ENCODE measurements at places on chromosomes 2 and 18.

GRCh38 chr2:196331143-196331542, 159.8 kb upstream of the STK17B start:
- no peaks in the 10 kb centered on the region for H3K4me1 ChIP-seq
- peaks cover 14% of the 10 kb centered on the region for H3K27me3 ChIP-seq
- H3K4me3 ChIP-seq: no peak overlapping the region
- DNase-seq: no peak
- no peak overlapping the region for H3K27ac ChIP-seq
- H3K36me3 ChIP-seq: no peaks in the 10 kb centered on the region

GRCh38 chr2:45452866-45453265, 158.2 kb downstream of the SRBD1 start:
- no peaks in the 10 kb centered on the region for H3K4me1 ChIP-seq
- no peak for DNase-seq
- no peak overlapping the region for H3K4me3 ChIP-seq
- no peaks in the 10 kb centered on the region for H3K27me3 ChIP-seq
- H3K36me3 ChIP-seq: peaks cover 4% of the 10 kb centered on the region

DNA sequence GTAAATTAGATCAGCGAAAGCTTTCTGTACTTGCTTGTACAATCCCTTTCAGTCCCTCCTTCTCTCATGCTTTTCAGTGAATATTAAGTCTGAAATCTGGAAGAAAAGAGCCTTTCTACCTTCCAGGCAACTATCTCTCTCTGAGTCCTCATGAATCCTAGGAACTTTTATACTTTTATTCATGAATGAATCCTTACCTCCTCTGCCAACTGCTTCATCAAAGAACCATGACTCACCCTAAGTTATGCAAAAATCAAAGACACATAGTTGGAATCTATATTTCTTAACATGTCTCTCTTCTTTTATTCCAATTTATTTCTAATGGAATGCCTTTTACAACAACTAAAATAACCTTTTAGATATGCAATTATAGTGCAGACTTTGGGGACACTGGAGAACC, 394.2 kb downstream of the CLIP4 start:
- peaks cover 24% of the 10 kb centered on the region for H3K27me3 ChIP-seq
- no peak for DNase-seq
- no peaks in the 10 kb centered on the region for H3K4me1 ChIP-seq
- H3K4me3 ChIP-seq: no peak overlapping the region
- peaks cover 2% of the 10 kb centered on the region for H3K36me3 ChIP-seq

DNA sequence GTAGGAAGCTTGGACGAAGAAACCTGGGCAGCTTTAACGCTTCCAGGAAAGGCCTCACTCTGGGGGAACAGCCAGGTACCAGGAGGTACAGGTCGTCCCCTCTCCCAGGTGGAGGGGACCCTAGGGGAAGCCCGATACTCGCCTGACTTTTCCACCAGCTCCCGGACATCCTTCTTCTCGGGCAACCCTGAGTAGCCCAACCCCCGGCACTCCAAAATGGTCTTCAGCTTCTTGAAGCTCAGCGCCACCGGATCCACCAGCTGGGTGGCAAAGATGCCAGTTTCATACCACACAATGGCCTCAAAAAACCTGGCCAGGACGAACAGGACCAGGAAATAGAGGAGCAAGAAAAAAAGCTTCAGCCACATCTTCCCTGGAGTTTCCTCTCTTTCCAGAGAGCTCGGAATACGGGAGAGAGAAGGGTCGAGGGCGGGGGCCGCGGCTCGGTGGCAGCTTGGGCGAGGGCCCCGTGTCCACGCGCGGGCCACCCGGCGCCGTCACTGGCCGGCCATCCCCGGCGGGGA, 1.1 kb downstream of the RNF103 start:
- H3K4me1 ChIP-seq: peaks cover 20% of the 10 kb centered on the region
- H3K27me3 ChIP-seq: no peaks in the 10 kb centered on the region
- peak; percentile 2 for DNase-seq
- peak overlapping the region; percentile 94 for H3K27ac ChIP-seq
- peaks cover 36% of the 10 kb centered on the region for H3K36me3 ChIP-seq

GRCh38 chr2:69961496-69961895, at the start of gene ASPRV1:
ASPRV1 (minus strand) TSS chr2:69961631; CDS start chr2:69961436, 195 bp downstream.
- H3K4me1 ChIP-seq: peaks cover 10% of the 10 kb centered on the region
- DNase-seq: no peak
- H3K27me3 ChIP-seq: peaks cover 9% of the 10 kb centered on the region
- H3K27ac ChIP-seq: no peak within 1 kb of the TSS

GRCh38 chr2:157839162-157839801, 36.8 kb downstream of the ACVR1 start:
- H3K27me3 ChIP-seq: no peaks in the 10 kb centered on the region
- H3K4me3 ChIP-seq: no peak overlapping the region
- no peak for DNase-seq
- peaks cover 5% of the 10 kb centered on the region for H3K4me1 ChIP-seq
- H3K36me3 ChIP-seq: no peaks in the 10 kb centered on the region

DNA sequence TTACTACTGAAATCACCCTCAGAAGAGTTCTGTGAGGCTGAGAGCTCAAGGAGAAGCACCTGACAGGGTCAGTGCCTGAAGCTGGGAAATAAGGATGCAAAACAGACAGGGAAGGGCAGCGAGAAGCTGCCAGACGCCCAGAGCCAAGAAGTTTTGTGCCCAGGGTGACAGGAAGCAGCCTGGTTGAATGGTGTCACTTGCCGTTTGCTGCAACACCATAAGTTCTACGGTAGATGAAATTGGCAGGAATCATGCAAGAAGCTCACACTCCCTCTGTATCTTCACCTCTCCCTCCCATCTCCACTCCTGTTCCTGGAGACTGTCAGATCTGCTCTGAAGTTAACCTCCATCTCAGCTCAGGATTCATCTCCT, 117.0 kb upstream of the SLC14A2 start:
- no peak overlapping the region for H3K4me3 ChIP-seq
- H3K36me3 ChIP-seq: peaks cover 2% of the 10 kb centered on the region
- no peaks in the 10 kb centered on the region for H3K4me1 ChIP-seq
- H3K27me3 ChIP-seq: peaks cover 19% of the 10 kb centered on the region
- H3K27ac ChIP-seq: no peak overlapping the region

GRCh38 chr18:12014521-12015415, 33.5 kb downstream of the IMPA2 start:
- no peak overlapping the region for H3K4me3 ChIP-seq
- H3K36me3 ChIP-seq: peaks cover 3% of the 10 kb centered on the region
- DNase-seq: no peak
- H3K27me3 ChIP-seq: no peaks in the 10 kb centered on the region
- no peak overlapping the region for H3K27ac ChIP-seq
- no peaks in the 10 kb centered on the region for H3K4me1 ChIP-seq

GRCh38 chr2:126860385-126860784, 38.3 kb upstream of the TEX51 start:
- no peak overlapping the region for H3K4me3 ChIP-seq
- DNase-seq: no peak
- peaks cover 33% of the 10 kb centered on the region for H3K27me3 ChIP-seq
- no peaks in the 10 kb centered on the region for H3K36me3 ChIP-seq

- H3K36me3 ChIP-seq: peaks cover 2% of the 10 kb centered on the region
- H3K4me3 ChIP-seq: no peak overlapping the region
- no peak for DNase-seq
- peaks cover 16% of the 10 kb centered on the region for H3K4me1 ChIP-seq
Observed at GRCh38 chr2:7825591-7826312, 856.1 kb upstream of the ID2 start.

GRCh38 chr2:235024931-235025773, 73.3 kb downstream of the SH3BP4 start:
- DNase-seq: no peak
- peaks cover 36% of the 10 kb centered on the region for H3K27me3 ChIP-seq
- no peaks in the 10 kb centered on the region for H3K4me1 ChIP-seq
- H3K27ac ChIP-seq: no peak overlapping the region
- H3K4me3 ChIP-seq: no peak overlapping the region

- no peaks in the 10 kb centered on the region for H3K27me3 ChIP-seq
- no peaks in the 10 kb centered on the region for H3K36me3 ChIP-seq
- DNase-seq: no peak
- no peak overlapping the region for H3K4me3 ChIP-seq
Observed at GRCh38 chr18:33532978-33533377, 45.0 kb upstream of the ASXL3 start.

- H3K4me1 ChIP-seq: peaks cover 18% of the 10 kb centered on the region
- DNase-seq: no peak
- H3K4me3 ChIP-seq: peak overlapping the region; percentile 94
- H3K27ac ChIP-seq: no peak overlapping the region
- peaks cover 3% of the 10 kb centered on the region for H3K36me3 ChIP-seq
Observed at GRCh38 chr2:48110492-48110891, 204.2 kb upstream of the FBXO11 start.

DNA sequence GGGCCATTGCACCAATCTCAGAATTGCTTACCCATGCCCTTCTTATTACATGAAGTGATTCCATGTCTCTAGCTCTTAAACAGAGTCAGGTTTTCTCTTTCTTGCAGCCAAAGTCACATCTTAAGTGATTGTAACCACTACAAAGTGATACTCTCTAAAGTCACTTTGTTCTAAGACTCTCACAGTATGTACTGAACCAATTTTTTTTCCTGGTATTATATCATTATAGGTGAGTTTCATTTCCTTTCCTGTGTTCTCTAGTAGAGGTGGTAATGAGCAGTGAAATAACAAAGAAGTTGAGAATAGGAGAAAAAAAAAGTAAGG, 66.3 kb upstream of the DARS1 start:
- peak overlapping the region; percentile 48 for H3K4me3 ChIP-seq
- peaks cover 62% of the 10 kb centered on the region for H3K4me1 ChIP-seq
- H3K36me3 ChIP-seq: no peaks in the 10 kb centered on the region
- peak overlapping the region; percentile 77 for H3K27ac ChIP-seq
- H3K27me3 ChIP-seq: no peaks in the 10 kb centered on the region

- peak within 1 kb of the TSS; percentile 81 for H3K4me3 ChIP-seq
- no peaks in the 10 kb centered on the region for H3K4me1 ChIP-seq
- DNase-seq: peak; percentile 33
- H3K36me3 ChIP-seq: no peaks in the 10 kb centered on the region
- H3K27me3 ChIP-seq: no peaks in the 10 kb centered on the region
Observed at GRCh38 chr2:173075781-173076580, at the start of gene MAP3K20. MAP3K20 (plus strand) TSS chr2:173075846; CDS start chr2:173091032, 15,186 bp downstream.

GRCh38 chr18:23105030-23105429, 30.3 kb upstream of the CABLES1 start:
- no peak overlapping the region for H3K4me3 ChIP-seq
- DNase-seq: no peak
- H3K27ac ChIP-seq: no peak overlapping the region
- H3K36me3 ChIP-seq: no peaks in the 10 kb centered on the region
- H3K27me3 ChIP-seq: no peaks in the 10 kb centered on the region
